ENCODE measurements at places on chromosomes 7 and 10. TPM values are rescaled to one million over a fixed set of nuclear protein-coding genes. Genes with fewer than 3 reads are reported as not detected.

Gene FGF8
- not detected for total RNA-seq

Gene NXPH1
- total RNA-seq = not detected

DNA sequence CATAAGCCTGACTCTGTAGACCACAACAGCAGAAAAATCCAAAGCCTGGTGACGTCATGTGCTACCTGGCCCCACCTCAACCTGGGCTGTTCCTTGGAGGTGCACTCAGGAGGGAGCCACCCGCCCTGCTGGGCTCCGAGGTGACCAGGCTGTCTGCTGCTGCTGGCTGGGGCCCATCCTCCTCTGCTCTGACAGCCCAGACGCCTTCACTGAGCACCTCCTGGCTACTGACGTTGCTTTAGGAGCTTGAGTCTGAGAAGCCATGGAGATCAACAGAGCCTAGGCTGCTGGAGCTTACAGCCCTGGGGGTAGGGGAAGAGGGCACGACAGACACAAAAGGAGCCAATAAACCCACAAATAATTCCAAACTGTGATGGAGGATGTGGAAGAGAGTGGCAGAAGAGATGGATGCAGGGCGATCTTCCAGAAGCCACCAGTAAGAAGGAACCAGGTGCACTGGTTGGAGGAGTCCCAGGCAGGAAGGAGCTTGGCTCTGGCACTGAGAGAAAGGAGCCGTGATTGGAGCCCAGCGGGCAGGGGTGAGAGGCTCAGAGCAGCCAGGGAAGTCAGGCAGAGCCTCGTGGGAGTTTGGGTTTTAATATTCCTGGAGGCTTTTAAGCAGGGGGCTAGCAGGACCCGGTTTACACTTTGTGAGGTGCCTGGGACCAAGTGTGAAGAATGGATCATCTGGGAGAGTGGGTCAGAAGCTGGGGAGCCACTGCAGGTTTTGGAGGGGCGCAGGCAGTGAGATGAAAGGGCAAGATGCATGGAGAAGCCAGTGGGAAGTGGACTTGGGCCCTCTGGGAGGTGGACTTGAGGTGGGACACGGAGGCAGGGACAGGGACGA is 1.7 kb upstream of the PTPRE start:
- no peak for DNase-seq

DNA sequence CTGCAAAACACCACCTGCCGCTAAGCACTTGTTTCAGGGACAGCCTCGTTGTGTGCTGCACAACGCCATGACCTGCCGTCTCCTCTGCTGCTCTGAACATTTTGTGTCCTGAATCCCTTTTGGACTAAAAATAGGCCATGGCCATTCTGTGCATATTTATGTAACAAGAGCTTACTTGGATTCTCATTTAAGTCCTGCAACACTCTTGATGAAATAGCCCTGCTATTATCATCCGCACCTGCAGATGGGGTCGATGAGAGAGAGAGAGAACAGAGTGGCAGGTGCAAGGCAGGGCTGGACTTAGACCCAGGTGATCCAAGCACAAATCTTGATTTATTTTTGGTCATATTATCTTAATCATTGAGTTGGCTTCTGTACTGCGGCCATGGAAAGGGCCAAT is 121.2 kb upstream of the PRKCQ start:
- no peak for DNase-seq

GRCh38 chr10:61130366-61130765 is 186.4 kb upstream of the RHOBTB1 start:
- no peak for DNase-seq

GRCh38 chr10:3398825-3399646 is 226.5 kb upstream of the PITRM1 start:
- no peak for DNase-seq

DNA sequence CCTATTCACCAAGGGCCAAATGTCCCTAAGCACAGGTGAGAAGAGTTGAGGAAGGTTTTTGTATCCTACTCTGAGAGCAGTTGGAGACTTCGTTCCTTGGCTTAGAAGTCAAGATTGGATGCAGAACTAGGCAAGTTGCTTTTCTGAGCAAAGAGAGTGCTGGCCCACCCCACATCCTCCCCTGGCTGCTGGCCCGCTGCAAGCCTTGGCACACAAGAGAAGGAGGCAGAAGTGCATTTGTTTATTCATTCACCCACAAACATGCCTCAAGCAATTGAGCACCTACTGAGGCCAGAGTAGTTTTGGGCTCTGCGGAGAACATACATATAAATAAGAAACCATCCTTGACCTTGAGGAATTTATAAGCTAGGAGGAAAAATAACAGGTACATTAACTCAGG is 318.9 kb downstream of the KCNMA1 start:
- DNase-seq = no peak

DNA sequence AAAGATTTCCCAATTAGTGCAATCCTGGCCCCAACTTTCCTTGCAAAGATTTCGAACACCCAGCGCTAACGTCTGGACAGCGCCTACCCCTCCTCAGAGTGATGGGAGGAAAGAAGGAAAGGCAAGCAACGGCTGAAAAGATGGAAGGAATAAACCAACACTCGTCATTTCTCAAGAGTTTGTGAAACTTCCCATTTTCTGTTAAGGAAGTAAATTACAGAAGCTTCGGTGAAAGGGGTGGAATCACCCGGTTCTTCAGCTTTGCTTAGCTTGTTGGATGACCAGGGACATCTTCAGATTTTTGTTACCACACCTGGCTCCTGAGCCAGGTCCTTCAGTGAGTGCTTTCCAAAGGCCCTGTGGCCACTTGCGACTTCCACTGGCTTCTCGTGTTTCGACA is 313.1 kb downstream of the SKIDA1 start:
- DNase-seq = no peak

GRCh38 chr7:16130111-16131110 is 290.9 kb downstream of the CRPPA start:
- DNase-seq = no peak

Measured in aorta (tissue), 5 donors.